NCI-H446 (cell line): ENCODE measurements at places on chromosomes 16 and 17.

DNA sequence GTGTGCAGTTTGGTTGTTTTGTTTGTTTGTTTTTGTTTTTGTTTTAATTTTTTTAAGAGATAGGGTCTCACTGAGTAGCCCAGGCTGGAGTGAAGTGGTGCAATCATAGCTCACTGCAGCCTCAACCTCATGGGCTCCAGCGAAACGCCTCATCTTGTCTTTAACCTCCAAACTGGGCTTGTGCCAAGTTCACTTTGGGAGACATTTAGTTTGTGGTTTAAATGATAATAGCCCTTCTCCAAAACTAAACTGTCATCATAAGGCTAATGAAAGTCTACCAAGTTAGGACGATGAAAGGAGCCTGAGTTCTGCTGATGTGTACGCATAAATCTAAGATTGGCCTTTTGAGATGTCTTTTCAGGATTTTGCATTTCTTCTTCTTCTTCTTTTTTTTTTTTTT lies 6.5 kb upstream of the CARD14 start:
- no peak for DNase-seq

- no peak for DNase-seq
These were observed 54.5 kb downstream of the GTF3C1 start for GRCh38 chr16:27495191-27495590.

DNA sequence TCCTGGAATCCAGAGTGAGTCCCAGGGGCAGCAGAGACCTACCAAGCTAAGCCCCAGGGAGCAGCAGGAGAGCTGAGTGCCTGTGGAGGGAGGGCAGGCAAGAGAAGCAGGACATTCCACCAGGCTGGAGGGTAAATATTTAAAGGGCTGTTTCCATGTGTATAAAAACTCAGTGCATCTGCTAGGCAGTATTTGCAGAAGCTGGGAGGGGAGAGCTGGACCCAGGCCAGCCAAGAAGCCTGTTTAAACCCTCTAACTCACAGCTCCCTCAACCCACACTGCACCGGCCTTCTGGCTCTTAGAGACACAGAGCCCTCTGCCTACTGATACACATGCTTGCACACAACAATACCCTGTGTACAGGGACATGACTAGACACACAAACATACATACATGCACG lies 22.5 kb upstream of the TMEM132E start:
- no peak for DNase-seq

DNA sequence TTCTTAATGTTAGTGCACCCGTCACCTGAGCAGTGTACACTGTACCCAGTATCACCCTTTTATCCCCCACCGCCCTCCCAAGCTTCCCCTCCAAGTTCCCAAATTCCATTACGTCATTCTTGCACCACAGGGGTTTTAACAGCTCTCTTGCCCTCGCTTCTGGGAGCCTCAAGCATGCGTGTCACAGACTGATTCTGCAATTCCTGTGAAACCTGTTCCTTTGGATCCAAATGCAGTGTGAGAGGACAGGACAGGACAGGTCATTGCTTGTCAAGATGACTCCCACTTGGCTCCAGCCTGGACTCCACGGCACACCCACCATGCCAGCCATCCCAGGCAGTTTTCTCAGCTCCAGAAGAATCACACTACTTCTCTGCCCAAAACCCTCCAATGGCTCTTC lies 44.1 kb downstream of the CYB5D2 start:
- DNase-seq = no peak

DNA sequence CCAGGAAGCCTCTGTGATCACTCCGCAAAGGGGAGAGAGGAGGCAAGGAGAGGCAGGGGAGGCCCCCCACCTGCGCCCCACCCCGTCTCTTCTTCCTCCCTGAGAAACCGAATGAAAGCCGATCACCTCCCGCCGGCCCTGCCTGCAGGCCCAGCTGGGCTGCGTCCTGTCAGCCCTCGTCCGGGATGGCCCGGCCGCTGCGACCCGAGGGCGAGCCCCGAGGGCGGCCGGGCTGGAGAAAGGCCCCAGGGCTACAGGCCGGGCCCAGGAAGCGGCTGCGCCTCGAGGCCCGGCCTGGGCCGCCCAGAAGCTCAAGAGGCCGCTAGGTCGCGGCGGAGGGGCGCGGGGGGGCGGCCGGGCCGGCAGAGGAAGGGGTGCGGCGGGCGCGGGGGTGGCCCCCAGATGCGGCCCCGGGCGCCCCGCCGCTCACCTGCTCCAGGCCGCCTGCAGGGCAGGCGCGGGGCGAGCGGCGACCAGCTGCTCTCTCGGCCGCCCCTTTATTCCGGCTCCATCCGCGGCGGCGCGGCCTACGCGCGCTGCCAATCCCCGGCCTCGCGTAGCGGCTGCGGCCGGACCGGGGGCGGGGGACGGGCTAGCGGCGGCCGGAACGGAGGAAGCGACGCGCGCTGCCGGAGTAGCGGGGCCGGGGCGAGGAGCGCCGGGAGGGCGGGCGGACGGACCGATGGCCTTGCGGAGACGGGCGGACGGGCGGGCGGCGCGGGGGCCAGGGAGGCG lies at the start of gene ZNF319:
ZNF319 (minus strand) TSS at position 702 of the 735 bp plus-strand sequence. CDS start 2,407 bp downstream, outside the sequence.
- no peak for DNase-seq

- DNase-seq = no peak
These were observed 38.3 kb upstream of the TEKT3 start for GRCh38 chr17:15379659-15380058.

DNA sequence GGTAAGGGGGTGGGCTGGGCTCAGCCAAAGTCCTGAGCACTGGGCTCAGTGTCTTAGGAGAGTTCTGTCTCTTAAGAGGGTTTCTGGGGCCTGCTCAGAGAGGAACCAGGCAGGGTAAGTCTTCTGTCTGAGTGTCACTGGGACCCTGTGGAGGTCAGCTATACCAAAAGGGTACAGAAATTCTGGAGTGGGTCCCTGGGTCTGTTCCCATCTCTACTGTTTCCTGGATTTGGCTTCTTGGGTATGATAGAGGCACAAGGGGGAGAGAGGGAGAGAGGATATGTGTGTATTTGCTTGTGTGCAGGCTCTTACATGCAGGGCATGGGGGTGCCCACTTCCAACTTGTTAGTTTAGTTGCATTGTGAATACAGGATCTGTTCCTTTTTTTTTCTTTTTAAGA lies 1.6 kb downstream of the E2F4 start:
- no peak for DNase-seq

DNA sequence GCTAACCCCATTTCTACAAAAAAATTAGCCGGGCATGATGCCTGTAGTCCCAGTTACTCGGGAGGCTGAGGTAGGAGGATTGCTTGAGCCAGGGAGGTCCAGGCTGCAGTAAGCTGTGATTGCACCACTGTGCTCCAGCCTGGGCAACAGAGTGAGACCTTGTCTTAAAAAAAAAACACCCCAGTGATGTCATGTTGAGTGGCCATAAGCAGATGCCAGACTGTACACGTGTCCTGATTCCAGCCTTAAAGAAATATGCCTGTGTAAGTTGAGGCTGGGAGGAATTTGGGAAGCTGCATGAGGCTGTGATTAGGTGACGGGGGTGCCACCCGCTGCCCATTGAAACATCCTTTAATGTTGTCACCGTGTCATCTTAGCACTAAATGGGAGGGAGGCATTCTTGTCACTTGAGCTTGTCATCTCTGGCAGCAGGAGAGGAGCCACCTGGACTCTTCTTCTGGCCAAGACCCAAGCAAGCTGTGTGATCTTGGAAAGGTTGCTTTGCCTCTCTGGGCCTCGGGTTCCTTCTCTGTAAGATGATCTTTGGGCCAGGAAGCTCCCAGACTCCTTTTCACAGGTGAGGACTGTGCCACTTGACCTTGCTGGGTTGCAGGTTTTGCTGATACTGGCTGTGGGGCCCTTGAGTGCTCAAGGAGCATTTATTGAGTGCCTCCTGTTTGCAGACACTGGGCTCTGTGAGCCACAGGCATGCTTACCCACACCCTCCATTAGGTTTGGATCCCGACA lies 98.3 kb upstream of the CIBAR2 start:
- DNase-seq = no peak

DNA sequence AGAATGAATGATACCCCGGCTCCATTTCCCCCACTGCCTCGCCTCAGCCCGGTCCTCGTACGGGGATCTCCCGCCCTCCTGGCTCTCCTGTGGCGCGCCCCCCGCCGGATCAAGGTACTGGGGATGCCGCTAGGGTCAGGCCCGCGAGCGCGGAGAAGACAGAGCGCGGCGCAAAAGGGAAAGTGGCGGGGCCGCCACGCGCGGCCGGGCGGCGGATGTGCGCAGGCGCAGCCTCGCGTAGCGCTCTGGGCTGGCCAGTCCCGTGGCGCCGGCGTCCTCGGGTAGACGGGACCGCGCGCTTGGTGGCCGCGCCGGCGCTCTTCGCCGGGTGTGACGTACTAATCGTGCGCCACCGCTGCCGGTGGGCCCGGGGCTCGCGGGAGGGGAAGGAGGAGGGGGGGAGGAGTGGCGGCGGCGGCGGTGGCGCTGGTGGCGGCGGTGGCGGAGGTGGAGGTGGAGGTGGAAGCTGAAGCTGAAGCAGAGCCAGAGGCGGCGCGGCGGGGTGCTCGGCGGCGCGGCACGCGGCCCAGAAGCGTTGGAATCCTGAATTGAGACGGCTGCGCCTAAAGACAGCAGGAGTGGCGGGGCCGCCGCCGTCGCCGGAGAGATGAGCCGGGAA lies at the start of gene SENP3:
SENP3 (plus strand) TSS at position 331 of the 619 bp plus-strand sequence. CDS start 1,158 bp downstream, outside the sequence.
- DNase-seq = peak; percentile 93

DNA sequence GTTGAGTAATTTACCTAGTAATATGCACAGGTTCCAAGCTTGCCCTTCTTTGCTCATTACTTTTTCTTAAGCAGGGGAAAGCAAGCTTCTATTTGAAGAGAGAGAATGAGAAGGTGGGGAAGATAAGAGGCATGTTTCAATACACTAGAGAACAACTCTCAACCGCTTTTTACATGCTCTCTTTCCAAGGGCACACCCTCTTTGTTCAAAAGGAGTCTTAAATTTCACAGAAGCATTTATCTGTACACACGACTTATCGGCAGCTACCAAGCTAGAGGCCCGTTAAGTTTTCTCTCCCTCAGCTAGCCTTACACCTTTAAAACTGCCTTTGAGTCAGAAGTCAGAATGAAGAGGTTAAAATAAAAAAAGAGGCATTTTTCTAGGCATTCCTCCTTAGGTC lies 79.6 kb downstream of the STH start:
- no peak for DNase-seq

DNA sequence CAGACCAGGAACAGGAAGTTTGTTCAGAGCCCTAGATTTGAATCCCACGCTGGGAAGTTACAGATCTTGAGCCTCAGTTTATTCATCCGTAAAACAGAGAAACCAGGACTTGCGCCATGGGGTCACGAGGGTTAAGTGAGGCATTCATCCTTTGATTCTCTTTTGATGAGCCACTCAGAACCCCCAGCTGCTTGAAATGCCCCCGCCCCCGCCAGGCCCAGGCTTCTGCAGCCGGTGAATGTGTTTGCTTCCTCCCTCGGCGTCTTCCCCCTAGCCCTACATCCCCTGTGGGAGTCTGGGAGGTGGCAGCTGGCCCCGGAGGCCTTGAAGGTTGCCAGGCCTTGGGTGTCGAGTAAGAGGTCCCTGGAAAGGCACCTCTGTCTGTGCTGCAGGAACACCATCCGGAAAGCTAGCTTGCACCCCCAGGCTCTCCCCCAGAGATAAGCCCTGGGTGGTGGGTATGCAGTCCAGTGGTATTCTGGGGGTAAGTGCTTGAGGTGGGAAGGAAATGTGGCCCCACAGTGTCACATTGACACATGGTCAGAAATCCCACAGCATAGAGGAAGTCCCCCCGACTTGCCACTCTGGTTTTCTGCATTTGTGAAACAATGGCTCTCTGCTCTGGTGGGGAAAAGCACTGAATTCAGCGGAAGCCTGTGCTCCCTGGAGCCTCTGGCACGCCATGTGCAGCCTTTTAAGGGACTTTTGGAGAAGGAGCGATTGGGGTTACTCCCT lies 14.9 kb downstream of the IRF8 start:
- no peak for DNase-seq

DNA sequence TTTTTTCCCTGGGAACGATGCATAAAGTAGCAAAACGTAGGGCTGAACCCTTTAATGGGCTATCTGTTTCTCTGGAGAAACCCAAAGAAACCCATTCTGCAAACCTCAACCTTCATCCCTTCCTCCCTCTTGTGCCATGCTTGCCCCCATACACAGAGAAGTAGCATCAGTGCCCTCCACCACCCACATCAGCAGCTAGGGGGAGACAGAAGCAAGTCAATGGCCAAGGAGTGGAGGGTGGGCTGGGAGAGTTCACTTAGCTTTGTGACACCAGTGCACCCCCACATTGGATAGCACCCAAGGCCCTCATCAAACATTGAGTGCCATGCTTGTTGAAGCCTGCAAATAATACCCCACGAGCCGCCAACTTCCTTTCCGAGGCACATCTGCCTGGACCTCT lies 282.4 kb downstream of the ABCC12 start:
- peak; percentile 32 for DNase-seq

GRCh38 chr17:7312432-7313087 lies 2.6 kb downstream of the GPS2 start:
- no peak for DNase-seq

- DNase-seq = no peak
These were observed 65.9 kb upstream of the TNRC6C start for GRCh38 chr17:77892469-77893143.

DNA sequence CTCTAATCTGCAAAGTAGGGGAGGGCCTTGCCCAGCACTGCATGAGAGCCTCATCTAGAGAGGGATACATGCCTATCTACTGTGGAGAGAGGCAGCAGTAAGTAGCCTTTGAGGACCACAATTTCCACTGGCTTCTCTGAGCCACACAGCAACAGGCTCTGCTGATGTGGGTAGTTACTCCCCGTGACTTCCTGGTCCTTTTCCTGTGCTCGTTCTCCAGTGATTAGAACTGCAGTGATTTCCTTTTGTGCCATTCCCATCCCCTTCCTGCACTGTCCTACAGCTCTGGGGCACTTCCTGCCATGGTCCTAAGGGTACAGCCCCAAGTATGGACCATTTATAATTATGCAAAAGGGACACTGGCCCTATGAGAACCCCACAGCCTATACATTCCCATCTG lies 3.0 kb downstream of the PLSCR3 start:
- DNase-seq = no peak

DNA sequence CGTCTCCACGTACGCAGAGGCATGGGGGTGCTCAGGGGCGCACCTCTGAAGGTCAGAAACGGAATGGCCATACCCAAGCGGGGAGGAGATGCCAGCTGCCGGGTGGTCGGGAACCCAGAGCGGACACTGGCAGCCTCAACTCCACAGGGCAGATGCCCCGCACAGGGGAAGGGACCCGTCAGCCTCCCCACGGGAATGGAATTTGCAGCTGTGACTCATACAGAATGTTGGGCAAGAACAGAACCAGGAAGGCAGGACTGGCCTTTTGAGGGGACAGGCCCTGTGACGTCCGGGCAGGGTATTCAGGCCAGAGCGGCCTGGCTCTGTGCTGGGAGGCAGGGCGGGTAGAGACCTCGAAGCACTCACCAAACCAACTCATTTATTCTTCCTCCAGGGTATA lies 7.5 kb downstream of the TK1 start:
- DNase-seq = no peak

DNA sequence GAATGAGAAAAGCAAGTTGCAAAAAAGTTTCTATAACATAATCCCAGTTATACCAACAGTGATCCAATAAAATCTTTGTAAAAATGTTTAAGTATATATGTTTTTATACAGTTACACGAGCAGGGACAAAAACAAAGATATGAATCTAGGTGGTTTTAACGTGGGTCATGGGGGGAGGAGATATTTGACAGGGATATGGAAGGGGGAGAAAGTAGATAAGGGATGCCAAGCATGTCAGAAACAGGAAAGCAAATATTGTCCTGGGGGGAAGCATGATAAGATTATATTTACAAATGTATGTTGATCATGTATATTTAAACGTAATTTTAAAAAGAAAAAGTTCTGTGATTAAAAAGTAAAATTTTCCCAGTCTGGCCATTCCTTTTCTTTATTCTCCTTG lies 43.1 kb downstream of the TNRC6C start:
- DNase-seq = no peak
